SW 1271 (cell line): ENCODE measurements at places on chromosomes 11 and 22.

DNA sequence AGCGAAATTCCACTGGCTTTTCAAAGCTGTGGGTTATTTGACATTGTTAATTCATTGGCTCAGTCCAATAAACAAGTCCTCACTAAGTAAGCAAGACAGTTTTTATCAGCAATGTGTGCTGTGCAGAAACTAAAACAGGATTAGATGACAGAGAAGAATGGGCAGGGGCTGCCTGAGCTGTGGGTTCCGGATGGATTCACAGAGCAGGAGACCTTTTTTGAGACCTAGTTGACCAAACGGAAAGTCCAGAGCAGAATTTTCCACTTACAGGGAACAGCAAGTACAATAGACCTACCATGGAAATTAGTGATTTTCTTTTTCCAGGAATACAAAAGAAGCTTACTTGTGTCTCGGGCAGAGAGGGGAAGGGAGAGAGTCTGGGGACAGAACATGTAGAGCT, 5.2 kb upstream of the KDM4F start:
- no peak for DNase-seq

DNA sequence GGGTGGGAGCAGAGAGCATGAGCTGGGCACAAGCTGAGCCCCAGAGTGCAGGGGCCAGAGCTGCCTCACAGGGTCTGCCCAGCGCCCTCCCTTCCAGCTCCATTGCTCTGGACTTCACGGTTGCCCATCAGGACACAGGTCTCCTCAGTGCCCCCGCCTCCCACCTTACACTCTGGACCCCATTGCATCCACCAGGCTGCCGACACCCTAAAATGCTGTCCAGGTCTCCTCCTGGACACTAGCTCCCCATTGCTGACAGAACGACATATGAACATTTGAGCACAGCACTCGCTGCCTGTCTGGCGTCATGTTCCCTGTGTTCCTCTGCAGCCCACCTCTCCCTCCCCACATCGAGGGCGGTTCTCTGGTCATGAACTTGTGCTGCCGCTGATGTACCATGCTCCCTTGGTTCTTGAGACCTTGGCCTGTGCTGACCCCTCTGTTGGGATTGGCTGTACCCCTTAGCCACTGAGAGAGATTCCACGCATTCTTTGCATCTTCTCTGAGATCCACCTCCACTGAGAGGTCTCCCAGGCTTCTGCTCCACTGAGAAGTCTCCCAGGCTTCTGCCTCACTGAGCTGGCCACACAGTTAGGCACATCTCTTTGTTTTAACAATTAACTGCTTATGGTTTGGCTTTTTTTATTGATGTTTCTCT, 34.2 kb upstream of the NECTIN1 start:
- no peak for DNase-seq

- no peak for DNase-seq
Observed at GRCh38 chr11:60111793-60112192, 23.3 kb downstream of the MS4A2 start.

DNA sequence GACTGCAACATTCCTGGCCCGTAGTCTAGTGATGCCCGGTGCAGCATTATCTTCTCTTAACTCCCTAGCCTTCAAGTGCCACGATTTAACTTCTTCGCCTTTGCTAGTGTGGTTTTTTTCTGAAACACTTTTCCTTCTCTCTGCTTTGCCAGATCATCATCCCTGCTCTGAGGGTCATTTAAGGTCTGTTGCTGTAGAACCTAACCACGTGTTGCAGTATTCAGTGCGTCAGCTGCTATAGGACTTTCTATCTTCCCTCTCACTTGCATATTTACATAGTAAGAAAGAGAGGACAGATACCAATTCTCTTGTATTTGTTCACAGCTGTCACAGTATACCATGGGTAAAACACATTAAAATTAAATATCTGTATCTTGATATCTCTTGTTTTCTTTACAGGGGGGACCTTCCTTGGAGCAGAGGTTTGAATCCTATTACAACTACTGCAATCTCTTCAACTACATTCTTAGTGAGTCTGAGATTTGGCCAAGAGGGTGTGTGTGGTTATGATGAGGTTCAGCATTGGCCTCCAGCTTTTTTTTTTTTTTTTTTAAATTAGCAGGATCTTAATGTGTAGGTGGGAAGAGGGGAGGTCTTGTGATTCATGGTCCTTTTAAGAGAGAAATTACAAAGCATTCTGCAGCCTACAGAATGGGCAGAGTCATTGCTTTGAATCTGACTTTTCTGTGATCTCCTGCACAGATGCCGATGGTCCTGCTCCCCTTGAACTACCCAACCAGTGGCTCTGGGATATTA, 13.5 kb downstream of the EIF3L start:
- no peak for DNase-seq

DNA sequence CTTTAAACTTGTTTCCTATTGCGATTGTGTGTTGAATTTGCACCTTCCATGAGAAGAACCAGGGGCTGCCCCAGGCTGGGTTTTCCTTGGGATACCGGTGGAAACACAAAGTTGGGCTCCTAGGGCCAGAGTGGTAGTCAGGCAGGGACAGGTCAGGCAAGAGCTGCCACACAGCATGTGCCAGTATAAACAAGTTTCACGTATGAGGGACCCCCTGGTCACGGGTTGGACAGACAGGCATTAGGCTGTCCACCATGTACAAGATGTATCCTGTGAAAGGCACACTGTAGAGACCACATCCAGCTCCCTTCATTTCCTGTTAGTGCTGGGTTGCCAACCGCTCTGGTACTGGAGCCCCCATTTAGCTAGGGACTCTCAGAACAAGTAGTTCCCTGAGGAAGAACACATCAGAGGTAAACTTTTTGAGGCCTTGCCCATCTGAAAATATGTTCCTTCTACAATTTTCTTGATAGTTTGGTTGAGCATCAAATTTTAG, 8.8 kb downstream of the UPB1 start:
- DNase-seq = no peak

DNA sequence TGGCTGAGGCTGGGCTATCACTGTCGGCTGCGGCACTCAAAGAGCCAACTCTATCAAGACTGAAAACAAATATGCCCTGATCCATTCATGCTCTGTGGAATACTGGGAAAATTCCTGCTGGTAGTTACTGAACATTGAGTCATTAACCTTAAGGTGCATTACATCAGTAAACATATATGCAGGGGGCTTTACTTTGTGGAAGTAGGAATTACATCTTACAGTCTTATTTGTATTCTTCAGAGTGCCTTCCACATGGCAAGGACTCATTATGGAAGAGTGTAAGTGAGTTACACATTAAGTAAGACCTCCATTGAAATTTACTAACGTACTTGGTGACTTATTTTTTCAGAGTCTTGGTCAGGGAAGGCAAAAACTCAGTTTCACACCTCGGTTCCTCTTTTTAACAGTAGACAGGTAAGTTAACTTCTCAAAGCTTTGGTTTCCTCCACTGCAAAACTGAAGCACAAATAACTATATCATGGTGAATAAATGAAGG, 4.5 kb downstream of the OR5B21 start:
- DNase-seq = no peak

DNA sequence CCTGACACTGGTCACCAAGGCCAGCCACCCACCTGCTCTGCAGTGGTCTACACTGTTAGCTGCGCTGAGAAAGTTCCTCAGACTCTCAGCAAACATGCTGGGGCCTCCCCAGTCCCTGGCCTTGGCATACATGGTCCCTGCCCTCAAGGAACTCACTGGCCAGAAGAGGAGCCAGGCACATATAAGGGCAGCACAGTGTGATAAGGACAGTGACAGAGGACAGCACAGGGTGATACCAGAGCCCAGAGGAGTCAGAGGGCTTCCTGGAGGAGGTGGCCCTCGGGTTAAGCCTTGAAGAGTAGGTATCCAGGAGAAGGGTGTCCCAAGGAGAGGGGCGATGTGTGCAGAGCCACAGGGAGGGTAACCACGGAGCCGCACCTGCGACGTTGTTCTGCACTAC, 624 bp downstream of the ART1 start:
- DNase-seq = no peak

GRCh38 chr11:87255589-87255988, 217.9 kb downstream of the TMEM135 start:
- DNase-seq = no peak

DNA sequence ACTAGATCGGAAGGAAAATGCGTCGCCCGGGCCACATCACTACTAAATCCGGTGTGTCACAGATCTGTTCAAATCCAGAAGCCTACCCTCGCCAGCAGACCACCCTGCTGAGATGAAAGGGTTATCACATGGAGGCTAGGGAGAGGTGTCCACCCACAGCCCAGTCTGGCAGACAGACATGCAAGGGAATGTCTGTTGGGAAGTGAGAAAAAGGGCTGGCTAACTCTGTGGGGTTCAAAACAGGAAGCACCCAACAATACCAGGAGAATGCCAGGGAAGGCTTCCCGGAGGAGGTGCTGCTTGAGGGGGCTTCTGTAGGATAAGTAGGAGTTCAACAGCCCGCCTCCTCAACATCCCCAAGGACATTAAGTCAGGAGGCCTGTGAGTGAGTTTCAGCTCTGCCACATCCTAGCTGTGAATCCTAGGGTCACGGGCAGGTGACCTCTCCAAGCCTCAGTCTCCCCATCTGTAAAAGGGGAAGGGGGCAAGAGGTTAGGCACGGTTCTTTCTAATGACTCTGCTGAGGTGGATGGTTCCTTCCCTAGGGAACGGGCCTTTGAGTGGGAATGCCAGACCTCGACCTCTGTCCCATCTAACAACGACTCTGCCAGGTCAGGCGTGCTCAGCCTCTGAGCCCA, 1.1 kb downstream of the TPST2 start:
- DNase-seq = no peak

- DNase-seq = no peak
Observed at GRCh38 chr22:21693333-21693998, 27.7 kb downstream of the PPIL2 start.

- DNase-seq = no peak
Observed at GRCh38 chr22:23302171-23303002, 122.1 kb downstream of the BCR start.

- DNase-seq = no peak
Observed at GRCh38 chr11:92702037-92702804, 267.2 kb upstream of the MTNR1B start.

DNA sequence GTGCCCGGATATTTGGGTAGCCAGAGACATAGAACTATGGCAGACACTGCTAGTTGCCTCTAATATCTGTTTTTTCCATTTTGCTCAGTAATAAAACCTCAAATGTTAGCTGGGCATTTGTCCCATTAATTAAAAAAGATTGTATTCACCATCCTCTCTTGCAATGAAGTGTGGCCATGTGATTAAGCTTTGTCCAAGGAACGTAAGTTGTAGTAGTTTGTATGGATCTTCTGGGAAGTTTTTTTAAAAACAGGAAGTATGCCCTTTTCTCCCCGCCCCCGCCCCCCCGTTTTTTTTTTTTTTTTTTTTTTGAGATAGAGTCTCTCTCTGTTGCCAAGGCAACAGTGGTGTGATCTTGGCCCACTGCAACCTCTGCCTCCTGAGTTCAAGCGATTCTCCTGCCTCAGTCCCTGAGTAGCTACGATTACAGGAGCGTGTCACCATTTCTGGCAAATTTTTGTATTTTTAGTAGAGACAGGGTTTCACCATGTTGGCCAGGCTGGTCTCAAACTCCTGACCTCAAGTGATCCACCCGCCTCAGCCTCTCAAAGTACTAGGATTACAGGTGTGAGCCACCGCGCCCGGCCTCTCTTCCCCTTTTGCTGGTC, 1.7 kb upstream of the TMEM135 start:
- DNase-seq = no peak

DNA sequence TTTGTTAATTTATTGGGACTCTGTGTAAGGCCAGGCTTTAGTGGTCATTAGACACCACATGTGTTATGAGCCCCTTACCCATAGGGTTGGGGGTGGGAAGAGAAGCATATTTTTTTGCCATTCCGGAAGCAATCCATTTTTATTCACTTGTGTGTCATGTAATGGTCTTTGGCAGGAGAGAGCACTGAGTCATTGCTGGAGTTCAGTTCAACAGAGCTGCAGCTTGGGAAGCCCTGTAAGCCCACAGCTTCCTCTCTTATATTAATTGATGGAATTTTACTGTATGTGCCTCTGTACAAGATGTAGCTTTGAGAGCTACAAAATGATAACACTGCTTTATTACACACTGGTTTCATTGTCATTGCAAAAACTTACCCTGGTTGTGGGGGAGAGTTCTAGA, 177.3 kb upstream of the SORL1-AS1 start:
- DNase-seq = no peak

GRCh38 chr22:35576671-35577070, 36.0 kb downstream of the RASD2 start:
- DNase-seq = no peak

GRCh38 chr11:31779374-31779791, 31.7 kb downstream of the PAX6 start:
- DNase-seq = no peak

DNA sequence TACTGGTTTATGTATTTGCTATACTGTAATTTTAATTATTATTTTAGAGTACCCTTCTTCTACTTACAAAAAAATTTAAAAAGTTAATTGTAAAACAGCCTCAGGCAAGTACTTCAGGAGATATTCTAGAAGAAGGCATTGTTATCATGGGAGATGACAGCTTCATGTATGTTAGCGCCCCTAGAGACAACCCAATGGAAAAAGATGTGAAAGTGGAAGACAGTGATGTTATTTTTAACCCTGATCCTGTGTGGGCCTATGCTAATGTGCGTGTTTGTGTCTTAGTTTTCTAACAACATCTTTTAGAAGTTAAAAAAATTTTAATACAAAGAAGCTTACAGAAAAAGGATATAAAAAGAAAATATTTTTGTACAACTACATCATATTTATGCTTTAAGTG, 205.0 kb downstream of the FAM76B start:
- no peak for DNase-seq

DNA sequence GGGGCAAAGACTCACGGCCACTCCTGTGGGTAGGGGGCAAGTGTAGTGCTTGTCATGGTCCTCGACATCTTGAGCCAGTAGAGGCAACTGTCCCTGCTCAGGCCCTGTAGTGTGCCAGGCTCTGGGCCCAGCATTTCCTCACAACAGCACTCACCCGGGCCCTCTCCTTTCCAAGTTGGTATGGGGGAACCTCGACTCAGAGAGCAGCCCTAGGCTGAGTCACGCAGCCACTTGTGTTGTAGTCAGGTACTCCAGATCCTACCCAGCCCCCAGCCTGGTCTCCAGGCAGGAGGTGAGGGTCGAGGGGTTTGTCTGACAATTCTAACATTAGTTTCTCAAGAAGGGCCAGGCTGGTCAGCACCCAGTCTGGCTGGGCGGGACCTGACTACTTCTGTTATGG, 4.1 kb downstream of the RELT start:
- no peak for DNase-seq

DNA sequence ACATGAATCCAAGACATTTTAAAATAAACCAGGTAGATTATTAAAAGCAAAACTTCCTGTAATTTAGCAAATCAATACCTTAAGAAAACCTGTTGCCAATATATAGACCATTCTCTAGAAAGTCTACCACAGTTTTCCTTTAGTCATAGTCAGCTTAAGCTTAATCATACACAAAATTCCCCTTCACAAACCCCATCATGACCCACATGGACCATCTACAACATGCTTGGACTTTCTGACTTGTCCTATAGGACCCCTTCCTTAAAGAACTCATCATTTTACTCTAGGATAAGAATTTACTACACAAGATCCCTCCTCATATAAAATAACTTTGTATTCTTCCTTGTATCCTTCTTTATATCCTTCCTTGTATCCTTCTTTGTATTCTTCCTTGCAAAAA, 16.2 kb upstream of the RNASEH2C start:
- DNase-seq = no peak

- DNase-seq = no peak
Observed at GRCh38 chr22:50009765-50010675, 2.5 kb downstream of the IL17REL start.

GRCh38 chr11:3934658-3935057, 79.2 kb downstream of the STIM1 start:
- no peak for DNase-seq

- DNase-seq = no peak
Observed at GRCh38 chr22:28012832-28013460, 93.9 kb upstream of the PITPNB start.
